Nucleus accumbens (tissue), 56 donors: ENCODE measurements at places on chromosomes 7 and 10.

- no peak for DNase-seq
These were observed 120.2 kb downstream of the TNS3 start for GRCh38 chr7:47461746-47462145.

DNA sequence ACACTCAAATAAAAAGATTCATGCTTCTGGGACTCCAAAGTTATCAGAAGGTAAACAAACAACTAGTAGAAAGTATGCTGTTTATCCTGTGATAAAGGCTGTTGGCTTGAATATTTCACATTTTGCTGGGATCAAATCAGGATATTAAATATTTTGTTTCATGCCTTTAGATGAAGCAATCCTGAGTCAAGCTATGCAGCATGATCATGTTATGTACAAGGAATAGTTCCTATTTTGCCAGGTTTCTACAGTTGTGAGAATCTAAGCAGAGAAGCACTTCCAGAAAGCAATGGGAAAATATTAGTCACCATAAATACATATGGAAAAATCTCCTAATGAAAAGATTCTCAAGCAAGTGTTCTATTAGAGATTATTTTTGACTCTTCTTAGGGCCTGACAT lies 262.8 kb upstream of the PCDH15 start:
- DNase-seq = no peak

GRCh38 chr10:61323726-61324125 lies 129.5 kb downstream of the TMEM26 start:
- no peak for DNase-seq

DNA sequence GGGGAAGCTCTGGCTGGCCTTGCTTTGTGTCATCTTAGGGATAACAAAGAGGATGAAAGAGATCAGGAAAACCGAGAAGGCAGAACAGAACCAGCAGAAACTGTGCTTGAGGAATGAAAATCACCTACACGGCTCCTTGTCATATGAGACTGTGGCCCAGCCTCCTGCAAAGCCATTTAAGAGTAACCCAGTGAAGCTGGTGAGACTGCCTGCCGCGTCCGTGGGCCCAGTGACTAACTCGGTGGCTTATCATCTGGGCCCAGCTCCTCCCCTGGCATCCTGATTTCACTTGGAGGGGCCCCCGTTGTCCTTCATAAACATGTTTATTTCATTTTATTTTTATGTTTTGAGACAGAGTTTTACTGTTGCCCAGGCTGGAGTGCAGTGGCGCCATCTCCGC lies 30.7 kb downstream of the HTRA1 start:
- no peak for DNase-seq

- DNase-seq = no peak
These were observed 90.4 kb upstream of the FAM171A1 start for GRCh38 chr10:15461353-15462108.

DNA sequence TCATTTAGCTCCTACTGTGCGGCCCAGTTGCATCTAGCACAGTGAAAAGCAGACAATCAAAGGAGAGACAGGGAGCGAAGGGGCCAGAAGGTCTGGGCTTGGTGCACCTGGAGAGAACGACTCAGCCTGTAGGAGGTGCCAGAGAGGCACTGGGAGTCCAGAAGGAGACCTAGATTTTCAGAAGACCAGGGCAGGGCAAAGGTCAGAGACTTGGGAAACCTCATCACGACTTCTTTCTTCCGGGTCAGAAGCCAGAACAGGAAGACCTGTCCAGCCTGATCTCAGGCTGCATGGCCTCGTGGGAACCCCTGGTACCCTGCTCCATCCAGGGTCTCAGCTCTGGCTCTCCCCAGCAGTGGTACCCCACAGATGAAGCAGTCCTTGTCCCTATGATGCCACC lies 5.2 kb downstream of the AGAP3 start:
- no peak for DNase-seq
